ENCODE measurements at places on chromosomes 16 and 17.

GRCh38 chr16:4918781-4919251, 18.1 kb downstream of the PPL start:
- DNase-seq = no peak

GRCh38 chr16:84735849-84736586, 36.2 kb downstream of the USP10 start:
- DNase-seq = no peak

DNA sequence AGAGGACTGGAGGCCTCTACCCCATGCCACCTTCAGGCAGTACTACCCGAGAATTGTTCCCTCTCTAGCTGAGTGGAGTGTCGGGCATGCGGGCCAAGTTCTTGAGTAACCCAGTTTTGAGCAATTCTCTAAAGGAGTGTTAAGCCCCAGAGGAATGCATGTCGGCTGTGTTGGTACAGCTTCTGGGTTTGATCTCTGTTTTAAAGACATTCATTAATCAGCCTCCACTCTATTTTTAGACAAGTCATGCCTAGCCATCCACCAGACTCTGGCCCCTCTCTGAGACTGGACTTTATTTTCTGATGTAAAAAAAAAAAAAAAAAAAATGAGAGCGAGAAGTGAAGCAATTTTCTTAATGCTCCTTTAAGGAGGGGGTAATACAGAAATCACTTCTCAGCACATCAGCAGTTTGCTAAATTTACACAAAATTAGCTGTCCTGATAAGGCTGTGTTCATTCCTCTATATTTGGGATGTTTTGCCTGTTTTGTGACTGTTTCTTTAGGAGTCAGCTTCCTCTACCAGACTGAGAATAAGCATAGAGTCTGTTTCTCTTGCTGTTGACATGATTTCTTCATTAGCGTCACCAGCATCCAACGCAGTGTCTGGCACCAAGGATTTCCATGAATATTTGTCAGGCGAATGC, 88.7 kb downstream of the AXIN2 start:
- DNase-seq = no peak

- DNase-seq = no peak
These were observed 36.3 kb downstream of the OR1D5 start for GRCh38 chr17:3026856-3027751.

- DNase-seq = no peak
These were observed 628 bp downstream of the GALK1 start for GRCh38 chr17:75764417-75764710.
